ENCODE measurements at places on chromosomes 7 and 10.

DNA sequence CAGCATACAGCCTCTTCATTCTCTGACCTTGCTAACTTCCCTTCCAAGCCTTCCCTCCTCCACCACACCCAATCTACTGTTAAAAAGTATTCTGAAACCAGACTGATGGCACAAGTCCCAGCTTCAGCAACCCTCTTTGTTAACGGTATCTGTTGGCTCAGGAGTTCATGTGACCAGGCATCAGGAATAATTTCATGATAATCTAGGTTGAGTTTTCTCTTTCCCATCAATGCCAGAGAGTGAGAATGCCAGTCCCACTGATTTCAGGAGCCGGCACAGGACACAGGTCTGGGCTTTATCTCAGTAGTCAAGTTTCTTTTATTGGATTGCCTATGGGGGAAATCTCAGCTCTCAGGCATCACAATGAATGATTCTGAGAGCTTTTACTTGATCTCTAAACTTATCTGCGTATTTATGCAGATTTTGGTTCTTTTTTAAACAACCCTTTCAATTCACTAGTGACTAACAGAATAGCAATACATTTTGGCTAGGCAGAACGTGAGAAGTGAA is 231.0 kb upstream of the LYZL1 start:
- DNase-seq, result no peak

GRCh38 chr10:61063034-61063433 is 119.0 kb upstream of the RHOBTB1 start:
- DNase-seq, result no peak

DNA sequence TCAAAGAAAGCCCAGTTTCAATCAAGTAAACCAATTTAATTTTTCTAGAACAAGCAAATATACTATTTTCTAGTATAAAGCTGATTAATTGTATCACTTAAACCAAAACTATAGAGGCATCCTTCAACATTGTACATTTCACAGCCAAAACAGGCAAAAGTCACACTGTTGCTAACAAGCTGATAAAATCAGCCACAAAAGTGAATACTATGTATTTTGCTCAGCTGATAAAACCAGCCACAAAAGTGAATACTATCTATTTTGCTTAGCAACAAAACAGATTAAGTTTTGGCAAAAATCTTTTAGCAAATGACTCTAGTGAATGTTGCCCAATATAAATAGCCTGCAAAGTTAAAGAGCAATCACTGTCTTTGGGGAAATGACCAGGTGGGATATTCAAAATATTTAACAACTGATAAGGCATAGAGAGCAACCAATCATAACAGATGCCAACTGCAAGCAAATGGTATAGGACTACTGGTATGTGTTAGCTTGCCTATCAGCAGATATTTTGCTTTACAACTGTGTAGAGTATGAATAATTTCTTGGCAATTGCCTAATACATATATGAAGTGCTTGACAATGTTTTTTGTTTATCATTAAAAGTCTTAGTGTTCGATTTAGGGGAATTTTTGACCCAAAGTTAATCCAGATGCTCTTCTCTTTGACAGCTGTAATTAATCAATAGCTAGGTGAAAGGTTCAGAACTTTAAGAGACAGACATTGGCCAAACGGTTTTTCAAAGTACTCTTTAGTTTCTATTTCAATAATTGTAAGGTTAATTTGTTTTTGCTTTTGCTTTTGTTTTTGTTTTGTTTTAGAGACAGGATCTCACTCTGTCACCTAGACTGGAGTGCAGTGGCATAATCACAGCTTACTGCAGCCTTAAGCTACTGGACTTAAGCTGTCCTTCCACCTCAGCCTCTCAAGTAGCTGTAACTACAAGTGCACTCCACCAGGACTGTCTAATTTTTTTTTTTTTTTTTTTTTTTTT is 44.4 kb upstream of the SP4 start:
- no peak for DNase-seq

- DNase-seq, result no peak
These were observed 1.2 kb downstream of the PTEN start for GRCh38 chr10:87864496-87865059.

- DNase-seq, result no peak
These were observed 67.8 kb downstream of the DOCK4 start for GRCh38 chr7:112138325-112138852.

DNA sequence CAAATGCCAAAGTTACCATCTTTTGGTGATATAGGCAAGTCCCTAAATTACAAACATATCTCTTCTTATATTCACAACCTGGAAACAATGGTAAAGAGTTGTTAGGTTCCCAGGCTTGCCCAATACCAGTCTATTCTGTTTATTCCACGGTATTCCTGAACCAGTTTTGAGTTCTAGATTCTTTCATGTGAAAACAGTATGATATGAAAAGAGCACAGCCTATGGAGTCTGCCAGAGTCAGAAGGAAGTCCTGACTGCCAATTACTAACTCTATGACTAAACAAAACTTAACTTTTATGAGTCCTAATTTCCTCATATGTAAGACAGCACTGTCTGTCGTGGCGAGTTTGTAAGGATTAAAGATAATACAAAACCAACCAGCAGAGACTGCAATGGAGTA is 5.6 kb downstream of the ABI1 start:
- no peak for DNase-seq

DNA sequence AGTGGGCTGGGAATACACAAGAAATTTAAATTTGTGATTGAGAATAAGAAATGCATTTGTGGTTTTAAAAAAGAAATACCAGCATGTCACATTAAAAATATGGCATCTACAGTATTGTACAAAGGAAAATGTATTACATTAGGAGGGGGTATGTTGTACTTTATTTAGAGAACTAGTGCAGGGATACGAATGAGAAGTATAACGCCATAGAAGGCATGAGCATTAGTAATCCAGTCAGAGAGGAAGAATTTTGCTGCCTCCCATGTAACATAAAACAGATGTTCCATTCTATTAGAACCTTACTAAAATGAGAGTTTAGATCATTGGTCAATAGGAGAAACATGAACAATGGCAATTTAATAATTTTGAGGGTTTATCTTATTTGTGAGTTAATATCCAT is 182.2 kb downstream of the ADK start:
- no peak for DNase-seq

- DNase-seq, result peak; percentile 23
These were observed 5.3 kb downstream of the FRMD4A start for GRCh38 chr10:14325325-14325955.

DNA sequence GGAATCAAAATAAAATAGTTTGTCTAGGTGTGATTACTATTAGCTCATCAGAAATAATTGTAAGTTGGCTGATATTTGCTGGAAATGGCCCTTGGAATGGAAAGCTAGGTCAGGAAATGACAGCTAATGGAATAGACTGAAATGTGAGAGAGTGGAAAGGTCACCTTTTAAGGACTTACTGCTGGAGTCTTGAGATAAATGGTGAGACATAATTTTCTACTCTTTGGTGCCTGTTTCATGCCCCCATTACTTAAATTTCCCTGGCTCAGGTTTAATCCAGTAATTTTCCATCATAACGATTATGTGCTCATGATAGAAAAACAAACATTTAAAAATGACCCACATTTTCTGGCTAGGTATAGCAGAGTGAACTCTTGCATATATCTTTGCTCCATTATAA is 123.6 kb downstream of the ADAM22 start:
- DNase-seq, result no peak

DNA sequence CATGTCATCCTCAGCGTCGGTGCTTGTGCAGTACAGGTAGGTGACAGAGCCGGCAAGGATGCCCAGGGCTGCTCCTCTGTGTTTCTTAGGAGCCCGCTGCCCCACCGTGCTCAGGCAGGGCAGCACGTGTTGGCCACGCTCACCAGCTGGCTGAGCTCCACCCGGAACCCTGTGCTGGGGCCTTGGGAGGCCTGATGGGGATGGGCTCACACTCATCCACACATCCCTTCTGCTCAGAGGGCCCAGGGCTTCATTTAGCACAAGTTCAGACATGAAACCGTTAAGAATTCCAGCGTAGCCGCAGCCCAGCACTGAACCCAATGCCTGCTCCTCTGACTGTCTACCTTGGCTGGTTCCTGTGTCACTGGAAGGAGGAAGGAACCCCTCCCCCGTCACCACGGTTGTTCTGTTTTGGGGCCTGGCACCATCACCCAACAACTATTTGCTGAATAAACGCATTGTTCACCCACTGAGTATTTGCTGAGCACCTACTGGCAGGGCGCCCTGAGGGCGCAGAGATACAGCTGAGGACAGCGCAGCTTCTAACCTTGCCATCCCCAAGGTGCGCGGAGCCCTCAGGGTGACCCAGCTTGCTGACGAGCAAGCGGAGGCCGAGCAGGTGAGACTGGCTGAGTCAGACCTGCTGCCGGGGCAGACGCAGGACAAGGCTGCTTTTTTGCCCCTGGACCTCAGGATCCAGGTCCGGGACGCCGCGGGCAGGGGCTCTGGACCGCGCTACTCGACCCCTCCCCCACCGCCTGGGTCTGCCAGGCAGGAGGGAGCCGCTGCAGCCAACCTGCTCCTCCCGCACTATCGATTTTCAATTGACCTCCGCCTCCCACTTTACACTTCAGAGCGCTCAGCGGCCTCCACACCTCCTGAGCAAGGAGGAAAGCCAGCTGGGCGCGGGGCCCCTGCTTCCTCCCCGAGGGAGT is 50.6 kb upstream of the RET start:
- no peak for DNase-seq

GRCh38 chr7:50214771-50215170 is 89.7 kb upstream of the IKZF1 start:
- DNase-seq, result no peak

DNA sequence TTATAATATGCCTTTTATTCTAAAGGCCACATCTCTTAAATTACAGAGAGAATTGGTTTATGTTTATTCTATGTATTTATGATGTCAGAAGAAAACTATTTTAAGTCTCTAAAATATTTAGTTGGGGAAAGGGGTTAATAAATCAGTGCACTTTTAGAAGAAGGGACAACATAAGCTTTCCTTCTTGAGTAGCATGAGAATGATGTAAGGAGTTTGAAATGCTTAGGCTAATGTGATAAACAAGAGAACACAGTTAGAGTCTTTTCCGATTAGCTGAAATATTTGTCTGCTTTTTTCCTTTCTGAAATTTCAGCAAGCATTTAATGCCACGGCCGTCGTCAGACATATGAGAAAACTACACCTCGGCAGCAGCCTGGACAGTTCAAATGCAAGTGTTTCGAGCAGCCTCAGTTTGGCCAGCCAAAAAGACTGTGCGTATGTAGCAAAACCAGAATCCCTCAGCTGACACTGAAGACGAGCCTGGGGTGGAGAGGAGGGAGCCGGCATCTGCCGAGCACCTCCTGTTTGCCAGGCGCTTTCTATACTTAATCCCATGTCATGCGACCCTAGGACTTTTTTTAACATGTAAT is 176.2 kb downstream of the CCDC3 start:
- no peak for DNase-seq

DNA sequence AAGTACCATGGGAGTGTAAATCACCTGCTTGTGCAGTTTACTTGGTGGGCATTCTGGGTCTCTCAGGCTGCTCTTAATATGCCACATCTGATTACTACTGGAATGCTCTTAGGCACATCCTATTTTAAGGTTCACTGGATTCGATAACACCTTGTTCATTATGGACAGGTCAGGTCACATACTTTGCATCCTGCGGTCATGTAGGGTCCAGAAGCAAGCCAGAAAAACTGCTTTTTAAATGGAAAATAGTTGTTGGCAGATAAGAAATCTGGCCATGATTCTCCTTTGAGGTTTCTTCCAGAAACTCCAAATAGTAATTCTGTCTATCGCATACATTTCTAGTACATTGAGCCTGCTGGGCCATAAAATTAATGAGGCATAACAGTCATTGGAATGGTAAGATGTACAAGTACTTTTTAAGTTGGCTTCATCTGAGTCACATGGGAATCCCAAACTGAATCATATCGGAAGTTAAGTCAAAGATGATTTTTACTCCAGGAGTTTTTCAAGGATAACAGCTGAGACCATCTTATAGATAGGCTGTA is 371.9 kb downstream of the LRRTM3 start:
- no peak for DNase-seq

DNA sequence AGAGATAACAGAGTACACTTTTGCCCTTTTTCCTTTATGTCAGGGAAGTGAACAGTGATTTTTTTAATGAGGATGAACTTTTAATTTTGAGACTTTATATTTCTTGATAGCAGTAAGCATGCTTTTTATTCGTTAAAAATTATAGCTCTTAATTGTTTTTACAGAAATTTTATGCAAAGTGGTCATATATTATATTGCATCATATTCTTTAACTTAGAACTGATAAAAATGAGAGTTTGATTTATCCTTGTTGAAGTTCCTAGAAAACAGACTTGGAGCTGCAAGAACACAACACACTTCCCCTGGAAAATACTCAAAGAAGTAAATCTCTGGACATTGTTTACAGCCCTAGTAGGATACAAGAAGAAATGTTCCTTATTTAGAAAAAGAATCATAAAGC is 21.2 kb upstream of the MINDY3 start:
- DNase-seq, result no peak

- no peak for DNase-seq
These were observed 141.6 kb downstream of the TSPAN12 start for GRCh38 chr7:120716307-120716706.

- DNase-seq, result peak; percentile 68
These were observed 112.7 kb downstream of the SLIT1 start for GRCh38 chr10:97072851-97073665.

DNA sequence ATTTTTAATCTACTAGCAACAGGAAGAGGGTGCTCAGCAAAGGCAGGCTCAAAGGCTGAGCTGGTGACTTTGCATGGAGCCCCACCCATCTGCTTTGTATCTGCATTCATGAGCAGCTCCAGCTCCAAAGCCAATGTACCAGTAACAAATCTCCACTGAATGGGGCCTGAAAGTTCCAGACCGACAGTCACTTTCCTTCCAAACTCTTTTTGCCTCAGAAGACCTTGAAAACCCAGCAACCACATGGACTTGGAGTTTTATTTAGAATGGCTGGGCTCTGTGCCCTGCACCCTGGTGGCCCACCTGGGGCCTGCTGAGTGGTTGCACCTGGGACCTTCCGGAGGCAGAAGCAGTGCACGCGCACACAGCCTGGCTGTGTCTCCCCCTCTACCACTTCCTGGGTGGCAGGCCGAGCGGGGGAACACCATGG is 195.0 kb upstream of the PLXNA4 start:
- no peak for DNase-seq

DNA sequence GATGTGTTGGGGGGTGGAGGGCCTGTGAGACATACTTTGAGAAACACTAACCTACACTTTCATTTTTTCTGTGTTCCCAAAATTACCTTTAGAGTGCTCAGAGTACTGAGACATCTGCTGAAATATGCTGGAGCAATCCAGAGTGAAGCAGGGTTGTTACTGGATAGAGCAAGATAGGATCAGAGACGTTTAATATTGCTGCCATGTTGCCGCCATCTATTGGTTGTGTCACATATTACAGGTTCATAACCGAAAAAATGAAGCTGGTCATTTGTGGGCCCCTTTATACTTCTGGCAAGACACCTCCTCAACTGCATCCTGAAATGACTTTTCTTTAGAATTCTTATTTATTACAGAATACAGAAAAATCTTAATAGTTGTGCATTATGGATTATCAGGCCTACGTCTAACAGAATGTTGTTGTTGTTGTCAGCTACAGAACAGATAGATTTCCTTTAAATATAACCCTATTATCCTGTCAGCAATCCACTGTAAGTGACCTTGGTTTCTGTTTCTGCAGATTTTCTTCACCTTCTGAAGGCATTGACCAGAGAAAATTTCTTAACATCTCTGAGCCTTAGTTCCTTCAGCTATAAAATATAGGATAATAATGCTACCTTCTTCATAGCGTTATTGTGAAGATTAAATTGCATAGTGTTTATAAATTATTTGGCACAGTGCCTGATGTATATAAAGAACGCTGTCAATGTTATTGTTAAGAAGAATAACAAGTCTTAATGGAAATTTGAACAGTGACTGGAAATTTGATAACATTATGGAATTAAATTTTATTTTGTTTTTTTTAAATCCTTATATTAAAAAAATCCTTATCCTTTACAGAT is 16.2 kb upstream of the DLD start:
- no peak for DNase-seq

- DNase-seq, result no peak
These were observed 10.5 kb downstream of the RPS24 start for GRCh38 chr10:78044179-78044578.
